ENCODE measurements at places on chromosomes 16 and 17.

GRCh38 chr16:27634779-27635178 is 84.8 kb downstream of the KATNIP start:
- DNase-seq: no peak

- DNase-seq: no peak
Measured at GRCh38 chr17:80221351-80222105, 1.3 kb downstream of the SLC26A11 start.

DNA sequence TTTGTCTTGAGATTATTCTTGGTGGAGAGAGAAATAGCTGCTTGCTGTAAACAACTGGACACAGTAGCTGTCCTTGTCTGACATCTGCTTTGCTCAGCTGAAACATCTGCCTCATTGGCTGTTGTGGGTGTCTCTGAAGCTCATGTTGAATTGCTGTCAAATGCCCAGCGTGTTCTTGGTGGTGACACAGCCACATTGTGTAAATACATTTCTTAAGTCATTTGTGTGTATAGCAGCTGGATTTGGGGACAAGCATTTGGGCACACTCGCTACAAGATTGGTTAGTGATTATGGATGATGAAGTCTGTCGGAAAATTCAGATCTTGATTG is 5.3 kb downstream of the FAM234A start:
- DNase-seq: no peak

DNA sequence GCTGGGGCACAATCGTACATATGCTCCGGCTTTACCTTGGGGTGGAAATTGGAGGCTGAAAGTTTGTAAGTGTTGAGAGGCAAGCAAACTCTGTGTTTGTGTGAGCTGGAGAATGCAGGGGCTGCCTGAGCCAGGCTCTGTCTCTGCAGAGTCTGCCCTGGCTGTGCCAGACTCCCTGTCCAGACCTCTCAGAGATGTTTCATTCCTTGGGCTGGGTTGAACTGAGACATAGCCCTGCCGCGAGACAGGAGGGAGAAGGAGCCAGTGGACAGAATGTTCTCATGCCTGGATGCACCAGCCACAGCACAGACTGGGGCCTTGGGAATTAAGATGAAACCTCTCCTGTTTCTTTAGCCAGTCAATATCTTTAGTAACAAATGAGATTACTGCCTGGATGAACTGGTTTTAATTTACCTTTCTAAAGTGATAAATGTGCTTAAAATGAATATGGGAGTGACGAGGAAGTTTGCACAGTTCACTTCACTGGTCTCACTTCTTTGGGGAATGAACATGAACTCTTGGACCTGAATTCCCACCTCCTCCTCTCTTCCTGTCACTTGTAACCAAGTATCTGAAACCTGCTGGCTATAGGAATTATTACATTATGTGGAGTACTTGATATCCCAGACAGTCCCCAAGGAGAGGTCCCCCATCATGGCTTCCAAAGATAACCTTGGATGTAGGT is 40.1 kb downstream of the YPEL2 start:
- DNase-seq: no peak

DNA sequence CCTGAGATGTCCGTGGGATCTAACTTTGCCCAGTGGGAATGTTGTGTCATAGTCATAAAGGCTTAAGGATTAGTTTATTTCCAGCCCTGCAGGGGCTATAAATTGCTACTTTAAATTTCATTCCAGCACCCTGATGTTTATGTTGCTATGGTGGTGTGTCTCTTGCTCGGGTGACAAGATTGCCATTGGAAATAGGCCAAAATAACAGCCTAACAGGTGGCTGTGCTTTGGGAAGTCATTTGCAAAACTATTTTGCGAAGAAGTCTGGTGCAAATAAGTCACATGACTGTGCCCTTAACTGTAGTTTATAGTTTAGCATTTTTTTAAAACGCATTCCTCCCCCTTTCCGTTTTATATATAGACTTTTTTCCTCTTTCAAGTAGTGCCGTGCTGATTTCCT is 23.1 kb downstream of the PITPNC1 start:
- no peak for DNase-seq

DNA sequence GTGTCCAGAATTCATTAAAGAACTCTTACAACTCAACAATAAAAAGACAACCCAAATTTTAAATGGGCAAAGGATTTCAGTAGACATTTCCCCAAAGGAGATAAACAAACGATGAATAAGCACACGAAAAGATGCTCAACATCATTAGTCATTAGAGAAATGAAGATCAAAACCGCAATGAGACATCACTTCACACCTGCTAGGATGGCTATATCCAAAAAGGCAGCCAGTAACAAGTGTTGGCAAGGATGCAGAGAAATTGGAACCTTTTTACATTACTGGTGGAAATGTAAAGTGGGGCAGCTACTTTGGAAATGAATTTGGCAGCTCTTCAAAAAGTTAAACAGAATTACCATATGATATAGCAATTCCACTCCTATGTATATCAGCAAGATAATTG is 42.0 kb downstream of the PITPNM3 start:
- DNase-seq: no peak

DNA sequence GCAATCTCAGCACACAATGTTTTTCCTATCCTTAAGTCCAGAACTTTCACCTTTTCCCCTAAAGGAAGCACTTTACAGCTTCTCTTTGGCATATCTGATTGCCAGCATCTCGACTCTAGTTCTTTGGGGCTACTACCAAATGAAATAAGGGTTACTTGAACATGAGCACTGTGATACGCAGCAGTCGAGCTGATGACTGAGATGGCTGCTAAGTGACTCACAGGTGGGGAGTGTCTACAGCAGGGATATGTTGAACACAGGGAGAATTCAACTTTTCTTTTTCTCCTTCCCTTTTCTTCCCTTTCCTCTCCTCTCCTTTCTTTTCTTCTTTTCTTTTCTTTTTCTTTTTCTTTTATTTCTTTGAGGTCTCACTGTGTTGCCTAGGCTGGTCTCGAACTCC is 334.8 kb downstream of the MAF start:
- DNase-seq: no peak

DNA sequence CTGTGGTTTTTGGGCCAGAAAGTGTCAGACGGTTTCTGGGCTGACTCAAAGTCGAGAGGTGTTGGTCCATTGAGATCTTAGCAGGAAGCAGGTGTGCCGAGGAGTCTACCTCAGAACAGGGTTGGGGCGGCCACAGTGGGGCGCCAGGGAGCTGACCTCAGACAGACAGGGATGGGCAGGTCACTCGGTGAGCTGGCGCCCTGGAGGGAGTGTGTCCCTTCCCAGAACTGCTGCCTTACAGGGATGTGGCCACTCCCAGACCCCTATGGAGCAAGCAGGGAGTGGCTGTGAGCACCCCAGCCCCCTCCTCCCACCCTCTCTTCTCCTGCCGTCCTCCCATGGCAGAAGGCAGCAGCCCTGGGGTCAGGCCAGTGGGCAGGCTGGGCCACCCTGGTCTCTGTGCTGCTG is 14.0 kb upstream of the DPEP1 start:
- DNase-seq: no peak

GRCh38 chr17:1375615-1376014 is 24.4 kb downstream of the YWHAE start:
- no peak for DNase-seq

DNA sequence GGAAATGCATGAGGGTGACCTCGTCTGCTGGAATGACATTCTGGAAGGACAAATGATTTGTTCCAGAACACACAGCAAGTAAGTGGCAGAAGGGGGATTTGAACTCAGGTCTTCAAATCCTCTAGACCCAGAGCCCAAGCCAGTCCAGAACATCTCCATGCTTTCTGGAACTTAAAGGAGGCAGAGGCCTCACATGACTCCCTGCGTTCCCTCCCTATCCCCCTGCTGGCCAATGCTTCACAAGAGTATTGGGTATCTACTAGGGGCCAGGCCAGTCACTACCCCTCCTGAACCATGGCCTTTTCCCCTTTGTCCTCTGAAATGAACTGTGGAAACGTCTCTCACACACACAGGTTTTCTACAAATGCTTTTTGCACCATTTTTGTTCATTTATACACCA is 7.6 kb upstream of the BEAN1 start:
- DNase-seq: no peak

- DNase-seq: no peak
Measured at GRCh38 chr16:24778671-24779070, 49.2 kb downstream of the TNRC6A start.

- DNase-seq: no peak
Measured at GRCh38 chr16:1731603-1732002, 25.6 kb downstream of the MAPK8IP3 start.

DNA sequence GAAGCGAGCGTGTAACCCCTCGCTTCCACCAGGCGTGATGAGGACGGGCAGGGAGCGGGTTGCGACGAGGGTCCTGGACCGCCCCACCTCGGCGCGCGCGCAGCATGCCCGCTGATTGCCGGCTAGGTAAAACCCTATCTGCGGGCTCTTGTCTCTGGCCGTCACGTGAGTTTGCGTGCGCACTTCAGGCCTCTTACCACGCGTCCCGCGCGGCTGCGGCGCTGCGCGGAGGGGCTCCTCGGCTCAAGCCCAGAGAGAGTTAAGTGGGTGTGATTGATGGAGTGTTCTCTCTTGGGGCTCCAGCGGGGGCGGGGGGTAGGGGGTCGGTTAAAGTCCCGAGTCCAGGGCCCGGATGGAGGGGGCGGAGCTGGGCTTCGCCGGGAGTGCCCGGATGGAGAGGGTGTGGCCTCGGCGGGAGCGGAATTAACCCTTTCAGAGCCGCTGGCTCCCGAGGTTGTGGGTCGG is 7.9 kb downstream of the KDM6B start:
- no peak for DNase-seq

DNA sequence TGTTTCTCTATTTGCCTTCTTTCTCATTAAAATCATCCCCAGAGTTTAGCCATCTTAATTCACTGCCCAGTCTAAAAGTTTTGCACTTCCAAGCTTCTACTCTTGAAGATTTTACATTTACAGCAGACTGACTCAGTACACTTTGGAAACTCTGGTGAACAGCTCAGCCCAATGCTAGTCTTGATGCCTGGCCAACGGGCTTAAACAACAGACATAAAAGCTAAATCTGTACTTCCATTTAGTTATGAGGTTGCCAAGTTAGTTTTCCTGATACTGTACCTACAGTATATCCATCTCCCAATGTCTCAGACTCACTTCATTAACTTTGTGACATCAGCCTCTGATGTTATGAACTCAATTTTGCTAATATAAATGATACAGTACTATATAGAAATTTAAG is 891.8 kb upstream of the SOX9 start:
- DNase-seq: no peak

- no peak for DNase-seq
Measured at GRCh38 chr16:49876716-49877129, 20.8 kb upstream of the ZNF423 start.

GRCh38 chr16:2467528-2468232 is 3.4 kb upstream of the NTN3 start:
- no peak for DNase-seq

- no peak for DNase-seq
Measured at GRCh38 chr17:64749306-64749705, 87.2 kb upstream of the SMURF2 start.

- DNase-seq: no peak
Measured at GRCh38 chr17:28057731-28058246, 15.3 kb downstream of the NLK start.

- DNase-seq: no peak
Measured at GRCh38 chr17:44840936-44841335, 6.7 kb upstream of the HIGD1B start.

- DNase-seq: no peak
Measured at GRCh38 chr16:46743232-46743719, 4.9 kb downstream of the MYLK3 start.

GRCh38 chr16:88010968-88011483 is 59.8 kb downstream of the BANP start:
- DNase-seq: no peak

GRCh38 chr17:78173097-78173715 is 4.8 kb downstream of the SYNGR2 start:
- no peak for DNase-seq

DNA sequence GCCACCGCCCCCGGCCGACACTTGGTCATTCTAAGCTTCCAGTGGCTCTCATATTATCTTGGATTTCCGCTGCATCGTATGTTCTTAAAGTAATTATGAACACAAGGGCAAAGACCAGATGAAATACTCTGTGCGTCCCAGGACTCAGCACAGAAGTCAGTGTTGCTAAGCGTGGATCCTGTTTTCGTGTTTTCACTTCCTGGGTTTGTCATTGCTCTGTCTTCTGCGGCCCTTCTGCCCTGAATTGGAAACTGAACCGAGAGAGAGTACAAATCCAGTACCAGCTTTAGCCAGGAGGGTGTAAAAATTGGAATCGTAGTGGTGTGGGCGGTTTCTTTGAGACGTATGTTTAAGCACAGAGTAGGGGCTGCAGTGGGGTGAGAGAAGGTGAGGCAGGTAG is 32.7 kb downstream of the DBNDD1 start:
- no peak for DNase-seq

- DNase-seq: no peak
Measured at GRCh38 chr17:70995997-70996396, 826.7 kb downstream of the KCNJ2 start.

DNA sequence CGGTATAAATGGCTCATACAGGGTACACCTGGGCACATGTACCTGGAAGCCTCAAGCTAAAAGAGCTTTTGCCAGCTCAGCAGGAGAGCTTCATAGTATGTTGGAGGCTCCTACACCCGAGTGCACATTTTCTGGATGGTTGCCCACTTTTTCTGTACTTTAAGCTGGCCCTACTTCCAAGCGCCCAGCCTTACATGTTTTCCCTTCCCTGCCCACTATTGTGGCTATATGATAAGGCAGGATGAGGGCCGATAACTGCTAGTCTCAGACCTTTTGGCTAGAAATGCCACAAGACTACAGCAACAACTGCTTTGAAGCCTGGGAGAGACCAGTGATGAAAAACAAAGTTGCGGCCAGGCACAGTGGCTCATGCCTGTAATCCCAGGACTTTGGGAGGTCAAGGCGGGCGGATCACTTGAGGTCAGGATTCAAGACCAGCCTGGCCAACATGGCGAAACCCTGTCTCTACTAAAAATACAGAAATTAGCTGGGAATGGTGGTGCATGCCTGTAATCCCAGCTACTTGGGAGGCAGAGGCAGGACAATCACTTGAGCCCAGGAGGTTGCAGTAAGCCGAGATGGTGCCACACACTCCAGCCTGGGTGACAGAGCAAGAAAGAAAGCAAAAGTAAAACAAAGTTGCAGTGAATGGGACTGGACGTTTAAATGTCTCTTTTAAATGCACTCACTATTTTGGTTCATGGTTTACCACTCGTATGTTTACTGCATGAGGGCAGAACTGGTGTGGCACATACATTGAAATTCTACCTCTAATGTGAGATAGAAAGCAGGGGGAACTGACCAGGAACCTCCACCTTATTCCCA is 14.2 kb upstream of the MARCHF10 start:
- DNase-seq: no peak
